Stimulated activated CD4-positive, alpha-beta T cell treated with anti-CD3 and anti-CD28 coated beads, TNF-alpha, amount 100 ng/mL, for 48 hours (primary cell): ENCODE measurements at places on chromosomes 11 and 22.

DNA sequence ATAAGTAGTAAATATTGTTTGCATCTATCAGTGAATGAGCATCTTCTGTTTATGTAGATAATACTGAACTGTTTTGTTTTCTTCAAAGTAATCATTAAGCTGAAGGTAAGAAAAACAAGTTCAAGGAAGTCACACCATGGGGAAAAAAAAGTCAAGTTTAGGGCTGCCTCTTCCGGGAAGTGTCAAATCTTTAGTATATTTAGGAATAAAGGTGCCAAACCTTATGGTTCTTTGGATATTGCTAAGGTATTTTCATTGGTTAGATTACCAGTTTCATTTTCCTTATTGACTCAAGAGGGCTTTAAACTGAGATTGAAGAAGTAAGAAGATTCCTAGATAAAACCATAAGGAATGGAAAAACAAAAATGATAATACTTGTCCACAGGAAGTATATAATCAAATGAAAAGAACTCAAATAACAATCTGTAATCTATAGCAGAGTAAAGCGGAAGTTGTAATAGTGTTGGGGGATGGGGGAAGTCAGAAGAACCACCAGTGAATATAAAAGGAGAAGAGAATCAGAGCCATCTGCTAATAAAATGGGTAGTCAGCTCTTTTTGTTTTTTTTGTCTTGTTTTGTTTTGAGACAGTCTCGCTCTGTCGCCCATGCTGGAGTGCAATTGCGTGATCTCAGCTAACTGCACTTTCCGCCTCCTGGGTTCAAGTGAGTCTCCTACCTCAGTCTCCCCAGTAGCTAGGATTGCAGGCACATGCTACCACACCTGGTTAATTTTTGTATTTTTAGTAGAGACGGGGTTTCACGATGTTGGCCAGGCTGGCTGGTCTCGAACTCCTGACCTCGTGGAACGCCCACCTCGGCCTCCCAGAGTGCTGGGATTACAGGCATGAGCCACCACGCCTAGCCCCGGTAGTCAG lies 2.3 kb downstream of the ATM start:
- DNase-seq = no peak

- no peak for DNase-seq
Observed at GRCh38 chr11:103949781-103950180, 86.7 kb upstream of the DDI1 start.

GRCh38 chr11:44104481-44105294 lies 9.2 kb downstream of the EXT2 start:
- DNase-seq = no peak

DNA sequence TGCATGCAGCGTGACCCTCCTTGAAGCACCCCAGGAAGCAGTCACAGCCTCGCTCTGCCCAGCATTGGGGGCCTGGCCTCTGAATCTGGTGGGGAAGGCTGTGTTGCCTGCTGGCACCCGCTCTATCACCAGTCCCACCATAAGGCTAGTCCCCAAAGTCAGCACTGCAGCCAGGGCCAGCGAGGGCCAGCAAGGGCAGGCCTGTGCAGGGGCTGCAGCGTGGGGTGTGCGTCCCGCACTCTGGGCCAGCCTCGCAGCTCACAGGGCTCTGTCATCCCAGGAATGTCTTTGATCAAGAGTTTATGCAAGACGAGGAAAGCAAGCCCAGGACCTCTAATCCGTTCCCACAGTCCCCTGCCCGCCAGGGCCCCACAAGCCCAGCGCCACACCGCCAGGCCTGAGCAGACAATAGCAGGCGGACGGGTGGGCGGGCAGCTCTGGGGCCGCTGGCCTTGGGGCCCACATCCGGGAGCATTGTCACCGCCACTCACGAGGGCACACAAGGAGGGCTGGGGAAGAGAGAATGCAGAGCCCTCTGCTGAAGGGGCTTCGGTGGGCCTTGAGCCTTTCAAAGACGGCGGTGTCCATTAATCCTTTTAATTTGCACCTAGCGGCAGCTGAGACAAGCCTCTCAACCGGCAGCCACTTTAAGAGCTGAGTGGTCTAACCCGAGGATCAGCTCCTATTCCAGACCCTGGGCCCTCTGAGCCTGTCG lies 17.1 kb downstream of the LTO1 start:
- no peak for DNase-seq

DNA sequence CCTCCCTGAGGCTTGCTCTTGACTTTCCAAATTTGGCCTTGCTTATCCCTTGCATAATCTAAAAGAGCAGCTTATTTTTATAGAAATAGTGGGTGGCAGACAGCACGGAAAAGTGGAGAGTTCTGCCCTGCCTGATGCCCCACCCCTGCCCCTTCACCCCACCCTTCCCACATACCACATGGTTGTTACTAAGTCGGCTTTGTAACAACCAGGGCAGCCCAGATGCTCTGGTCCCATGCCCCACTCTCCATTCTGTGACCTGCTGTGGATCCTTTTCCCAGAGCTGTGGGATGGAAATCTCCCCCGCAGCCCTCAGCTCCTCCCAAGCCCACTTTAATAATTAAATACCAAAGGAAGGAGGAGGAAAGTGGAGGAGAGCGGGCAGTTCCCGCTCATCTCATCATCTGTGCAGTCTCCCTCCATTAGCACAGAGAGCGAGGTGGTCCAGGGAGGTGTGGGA lies 10.9 kb downstream of the MRGPRF start:
- no peak for DNase-seq

GRCh38 chr11:131511794-131512193 lies 141.4 kb downstream of the NTM start:
- no peak for DNase-seq

- no peak for DNase-seq
Observed at GRCh38 chr11:125953401-125953935, 7.6 kb downstream of the VSIG10L2 start.

DNA sequence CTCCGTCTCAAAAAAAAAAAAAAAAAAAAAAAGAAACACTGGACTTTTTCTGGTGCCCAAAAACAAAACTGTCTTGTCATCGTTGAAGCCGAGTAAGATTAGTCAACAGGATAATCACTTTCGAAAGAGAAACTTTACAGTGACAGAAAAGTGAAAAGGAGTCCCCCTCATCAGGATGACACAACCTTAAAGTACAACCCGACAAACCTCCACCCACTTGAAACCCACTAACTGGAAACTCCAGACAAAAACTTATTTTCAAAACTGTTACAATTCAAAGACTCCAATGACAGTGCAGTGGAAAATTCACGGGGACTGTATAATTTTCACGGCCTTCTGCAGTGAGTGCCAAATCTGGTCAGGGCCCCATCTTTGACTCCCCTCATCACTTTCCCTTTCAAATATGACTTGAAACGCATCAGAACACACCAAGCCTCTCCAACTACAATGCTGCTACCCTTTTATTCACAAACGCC lies 1.3 kb downstream of the DENND5A start:
- DNase-seq = peak; percentile 37

DNA sequence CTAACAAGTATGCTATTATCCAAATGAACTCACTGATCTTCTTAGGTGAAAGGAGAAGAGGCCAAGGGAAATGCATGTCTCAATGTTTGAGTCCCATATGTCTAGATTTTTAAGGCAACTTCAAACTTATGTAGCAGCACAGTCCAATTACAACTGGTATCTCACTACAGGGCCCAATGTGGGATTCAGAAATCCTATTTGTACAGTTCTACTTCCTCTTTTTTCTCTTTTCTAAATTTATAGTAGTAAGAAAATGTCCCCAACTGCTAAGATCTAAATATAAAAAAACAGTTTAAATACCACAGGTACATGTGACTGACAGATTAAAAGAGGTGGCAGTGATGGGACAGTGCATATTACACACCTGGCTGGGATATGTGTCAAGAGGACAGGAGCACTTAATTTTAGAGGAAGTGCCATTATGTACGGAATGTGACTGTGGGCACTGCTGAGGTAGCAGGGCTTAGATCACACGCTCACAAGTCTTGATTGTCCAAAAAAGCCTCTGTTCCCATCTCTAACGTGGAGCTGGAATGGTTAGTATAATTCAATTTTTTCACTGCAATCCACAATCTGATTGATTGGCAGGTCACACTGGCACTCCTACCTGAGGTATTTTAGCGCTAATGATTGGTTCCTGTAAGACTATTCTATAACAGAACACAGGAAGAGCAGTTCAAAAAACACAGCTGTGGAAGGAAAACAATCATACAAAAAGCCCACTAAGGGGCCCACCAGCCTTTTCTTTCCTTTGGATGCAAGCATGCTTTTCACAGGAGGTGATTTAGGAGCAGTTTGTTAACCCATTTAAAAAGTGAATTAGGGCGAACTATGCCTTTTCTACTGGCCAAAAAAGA lies 34.6 kb downstream of the APOL5 start:
- no peak for DNase-seq

- DNase-seq = no peak
Observed at GRCh38 chr11:33452836-33453624, 195.8 kb downstream of the HIPK3 start.

- DNase-seq = no peak
Observed at GRCh38 chr22:42963231-42963595, 51.7 kb downstream of the PACSIN2 start.

- DNase-seq = no peak
Observed at GRCh38 chr11:106728379-106728778, 289.9 kb downstream of the GUCY1A2 start.

DNA sequence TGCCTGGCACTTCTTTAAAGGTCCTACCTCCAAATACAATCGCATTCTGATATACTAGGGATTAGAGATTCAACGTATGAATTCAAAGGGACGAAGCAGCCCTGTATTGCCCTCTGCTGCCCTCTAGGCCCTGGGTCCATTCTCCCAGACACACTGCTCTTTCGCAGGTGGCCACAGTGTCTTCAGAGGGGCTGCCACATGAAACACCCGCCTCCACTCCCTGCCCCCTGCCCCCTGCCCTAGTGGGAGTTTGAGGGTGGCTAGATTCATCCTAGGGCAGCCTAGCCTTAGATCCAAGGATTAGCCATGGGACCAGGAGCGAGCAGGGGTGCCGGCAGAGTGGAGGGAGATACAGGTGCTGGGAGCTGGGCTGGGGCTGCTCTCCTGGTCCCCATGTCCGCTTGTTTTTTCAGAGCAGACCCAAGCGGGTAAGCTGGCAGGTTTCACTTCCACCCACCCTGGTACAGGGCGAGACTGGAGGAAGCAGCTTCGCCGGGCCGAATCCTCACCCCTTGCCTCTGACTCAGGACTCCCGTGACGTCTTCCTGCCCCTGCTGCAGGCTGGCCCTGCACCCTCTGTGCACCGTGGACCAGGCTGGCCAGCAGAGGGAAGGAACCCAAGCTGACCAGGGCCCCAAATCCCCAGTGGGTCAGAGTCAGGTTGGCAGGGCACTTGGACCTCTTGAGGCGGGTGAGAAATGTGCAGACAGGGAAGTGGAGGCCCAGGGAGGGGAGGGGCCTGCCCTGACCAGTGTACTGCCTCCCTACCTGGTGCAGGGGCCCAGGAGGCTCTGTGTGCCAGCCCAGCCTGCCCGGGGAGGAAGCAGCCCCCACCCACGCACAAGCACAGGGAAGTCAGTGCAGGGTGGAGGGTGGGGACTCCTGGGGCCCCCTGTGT lies 28.4 kb upstream of the HMOX1 start:
- peak; percentile 37 for DNase-seq

GRCh38 chr11:59216641-59217564 lies 4.2 kb upstream of the MPEG1 start:
- DNase-seq = no peak

DNA sequence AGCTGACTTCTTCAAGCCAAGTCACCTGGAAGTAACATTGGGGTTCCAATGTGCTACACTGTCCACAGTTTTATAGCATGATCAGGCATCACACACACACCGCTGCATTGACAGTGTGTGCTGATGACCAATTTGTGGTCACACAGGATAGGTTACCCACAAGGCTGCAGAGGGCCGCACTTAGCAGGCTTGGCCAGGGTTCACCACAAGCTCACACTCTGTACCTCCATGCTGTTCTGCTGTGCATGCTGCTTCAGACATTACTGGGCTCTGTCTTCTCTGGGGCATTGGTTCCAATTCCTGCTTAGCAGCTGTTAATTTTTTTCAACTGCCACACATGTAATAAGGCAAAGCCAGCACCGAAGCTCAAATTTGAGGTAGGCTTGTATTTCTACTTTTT lies 11.0 kb upstream of the NRIP3 start:
- no peak for DNase-seq

GRCh38 chr11:65213322-65214211 lies 31.8 kb downstream of the CAPN1 start:
- no peak for DNase-seq

DNA sequence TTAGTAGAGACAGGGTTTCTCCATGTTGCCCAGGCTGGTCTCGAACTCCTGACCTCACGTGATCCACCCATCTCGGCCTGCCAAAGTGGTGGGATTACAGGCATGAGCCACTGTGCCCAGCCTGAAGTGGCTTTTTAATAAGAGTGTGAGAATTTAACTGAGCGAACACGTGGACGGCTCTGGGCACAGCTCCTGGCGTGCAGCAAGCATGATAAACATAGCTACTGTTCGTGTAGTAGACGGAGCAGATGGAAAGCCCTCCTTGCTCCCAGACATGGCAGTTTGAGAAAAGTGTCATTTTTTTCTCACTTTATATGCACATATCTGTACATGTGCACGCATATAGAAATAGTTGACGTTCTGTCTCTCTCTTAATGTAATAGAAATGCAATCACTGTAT lies 7.0 kb downstream of the EMID1 start:
- DNase-seq = no peak

DNA sequence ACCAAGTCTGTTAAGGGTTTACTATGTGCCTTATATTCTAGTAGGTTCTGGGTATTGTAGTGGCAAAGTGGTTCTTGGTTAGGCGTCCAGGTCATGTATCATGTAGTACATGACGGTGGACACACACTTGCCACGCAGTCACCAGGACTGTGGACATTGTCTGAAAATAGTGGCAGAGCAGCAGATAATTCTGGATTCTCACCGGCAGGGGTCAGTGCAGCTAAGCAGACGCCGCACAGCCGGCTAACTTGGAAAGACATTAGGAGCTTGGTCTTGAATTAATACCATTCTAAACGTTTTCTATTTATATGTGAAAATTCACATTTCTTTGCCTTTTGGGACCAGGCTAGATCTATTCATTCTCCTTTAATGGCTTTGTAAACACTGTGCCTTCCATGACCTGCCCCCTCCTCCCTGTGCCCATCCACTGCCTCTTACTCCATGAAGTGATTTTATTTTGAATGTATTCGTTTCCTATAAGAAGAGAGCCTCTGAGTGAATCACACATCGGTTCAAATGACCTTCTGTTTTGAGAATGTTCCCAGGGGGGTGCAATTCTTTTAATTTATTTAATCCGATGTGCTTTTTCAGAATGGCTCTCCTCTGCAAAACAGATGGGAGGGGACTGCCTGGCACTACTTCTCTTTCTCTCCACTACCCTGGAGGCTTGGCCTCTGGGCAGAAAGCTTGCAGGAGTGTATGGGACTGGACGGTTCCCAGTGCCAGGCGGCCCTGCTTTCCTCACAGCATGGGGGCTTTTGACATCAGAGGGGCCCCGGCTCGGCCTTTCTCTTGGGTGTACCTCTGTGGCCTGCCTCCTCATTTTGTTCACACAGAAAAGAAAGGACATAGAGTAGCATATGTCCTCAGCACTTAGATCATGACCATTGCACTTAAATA lies 378.0 kb downstream of the NTM start:
- DNase-seq = peak; percentile 19

DNA sequence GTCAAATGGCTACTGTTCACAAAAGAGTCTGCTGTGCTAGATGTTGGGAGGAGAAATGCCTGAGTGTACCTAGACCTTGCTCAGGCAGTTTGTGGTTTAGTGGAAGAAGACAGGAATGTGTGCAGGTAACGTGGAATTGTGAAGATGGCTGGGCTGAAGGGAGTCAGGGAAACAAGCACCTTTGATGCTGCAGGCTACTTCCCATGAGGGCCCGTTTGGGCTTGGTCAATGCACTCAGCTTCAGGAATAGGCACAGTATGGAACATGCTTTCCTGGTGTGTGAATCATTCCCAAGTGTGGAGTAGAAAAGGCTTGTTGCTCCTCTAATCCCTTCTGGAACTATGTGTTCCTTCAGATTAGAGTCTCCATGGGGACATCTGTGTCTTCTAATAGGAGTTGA lies 318.3 kb upstream of the MTNR1B start:
- no peak for DNase-seq
